ENCODE measurements at places on chromosomes 1 and 21. TPM values are rescaled to one million over a fixed set of nuclear protein-coding genes. Genes with fewer than 3 reads are reported as not detected.

Gene KDF1
- 8.9 TPM for total RNA-seq

Gene COL8A2
- 3.7 TPM for total RNA-seq

Gene DTL
- total RNA-seq, result 9.8 TPM

Gene RLF
- 33.2 TPM for total RNA-seq

Gene SELL
- 11.6 TPM for total RNA-seq

Gene DNM3
- total RNA-seq, result 7.6 TPM

Gene GART
- total RNA-seq, result 57.3 TPM

Gene ASCL5
- not detected for total RNA-seq

Gene RRAGC
- total RNA-seq, result 23.1 TPM

Gene OR2T11
- total RNA-seq, result 0.06 TPM

Gene KCNJ10
- total RNA-seq, result 12.7 TPM

Gene ITGB3BP
- 16.6 TPM for total RNA-seq

Gene KDM5B
- 161 TPM for total RNA-seq

Gene YARS1
- 32.3 TPM for total RNA-seq

Gene KLF17
- not detected for total RNA-seq

Gene MRPS21
- 40.4 TPM for total RNA-seq

Gene VHLL
- not detected for total RNA-seq

Gene NFASC
- total RNA-seq, result 24.3 TPM

Gene KRTAP21-2
- total RNA-seq, result not detected

Gene F5
- 3.0 TPM for total RNA-seq

Gene NCMAP
- 0.47 TPM for total RNA-seq

Gene COL16A1
- 113 TPM for total RNA-seq

Gene TRAPPC10
- total RNA-seq, result 44.8 TPM

Gene TDRD5
- total RNA-seq, result 3.0 TPM

Gene NR1I3
- total RNA-seq, result 0.23 TPM

Gene EEIG2
- 23.4 TPM for total RNA-seq

Gene HAO2
- total RNA-seq, result 30.5 TPM

Gene PDE4DIP
- total RNA-seq, result 370 TPM

Gene TMEM82
- total RNA-seq, result 2.5 TPM

Gene KCTD3
- 63.8 TPM for total RNA-seq

Gene AVPR1B
- 0.53 TPM for total RNA-seq

Gene KCNK1
- total RNA-seq, result 7.9 TPM

Gene FMO4
- total RNA-seq, result 5.4 TPM

Gene IVL
- total RNA-seq, result 0.35 TPM

Gene HAPLN2
- 0.29 TPM for total RNA-seq
